ENCODE measurements at places on chromosomes 5 and 9.

GRCh38 chr5:604391-604831 lies 7.7 kb upstream of the CEP72 start:
- no peak for DNase-seq

GRCh38 chr9:114722937-114723620 lies 41.1 kb upstream of the TEX48 start:
- DNase-seq: no peak

GRCh38 chr9:72814083-72814597 lies 138.7 kb downstream of the ALDH1A1 start:
- DNase-seq: no peak

- no peak for DNase-seq
Observed at GRCh38 chr5:74093561-74093960, 467.6 kb downstream of the ARHGEF28 start.

All from activated naive CD4-positive, alpha-beta T cell (primary cell).